EH (cell line): ENCODE measurements at places on chromosomes 12 and 14.

- DNase-seq: peak; percentile 55
Measured at GRCh38 chr12:53677016-53677799, 1.3 kb upstream of the ATP5MC2 start.

- DNase-seq: no peak
Measured at GRCh38 chr12:52685406-52685890, 5.2 kb upstream of the KRT1 start.

DNA sequence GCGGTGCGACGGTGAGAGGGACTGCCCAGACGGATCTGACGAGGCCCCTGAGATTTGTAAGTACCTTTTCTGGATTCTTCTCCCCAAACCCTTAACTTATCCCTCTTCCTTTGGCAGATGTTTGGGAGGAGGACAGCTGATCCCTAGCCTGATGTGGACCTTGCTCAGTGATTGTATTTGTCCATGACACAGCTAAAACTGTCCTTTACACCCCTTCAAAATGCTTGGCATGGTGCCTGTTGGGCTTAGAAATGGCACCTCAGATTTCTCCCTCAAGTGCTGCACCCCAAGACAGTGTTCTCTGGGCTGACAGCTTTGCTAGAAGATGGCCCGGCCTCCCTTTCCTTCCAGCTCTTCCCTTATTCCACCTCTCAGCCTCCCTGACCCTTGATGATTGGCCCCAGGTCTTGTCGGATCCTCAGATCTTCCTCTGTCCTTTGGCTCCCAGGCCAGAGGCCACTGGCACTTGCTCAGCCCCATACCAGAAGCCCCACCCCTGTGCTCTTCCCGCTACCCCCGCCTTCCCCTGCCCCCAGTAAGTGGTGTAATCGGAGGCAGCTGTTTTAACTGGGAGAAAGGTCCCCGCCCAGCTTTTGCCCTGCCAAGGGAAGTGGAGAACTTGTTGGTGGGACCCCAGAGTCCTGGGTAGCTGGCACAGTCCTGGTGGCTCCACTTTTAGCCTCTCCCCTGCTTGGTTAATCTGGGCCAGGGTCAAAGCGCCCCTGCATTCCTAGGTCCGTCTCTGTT lies 8.7 kb downstream of the LRP1-AS start:
- peak; percentile 67 for DNase-seq

- DNase-seq: no peak
Measured at GRCh38 chr14:72786378-72787350, 107.2 kb downstream of the DPF3 start.

- peak; percentile 87 for DNase-seq
Measured at GRCh38 chr12:7859552-7859951, 13.2 kb downstream of the SLC2A14 start.

DNA sequence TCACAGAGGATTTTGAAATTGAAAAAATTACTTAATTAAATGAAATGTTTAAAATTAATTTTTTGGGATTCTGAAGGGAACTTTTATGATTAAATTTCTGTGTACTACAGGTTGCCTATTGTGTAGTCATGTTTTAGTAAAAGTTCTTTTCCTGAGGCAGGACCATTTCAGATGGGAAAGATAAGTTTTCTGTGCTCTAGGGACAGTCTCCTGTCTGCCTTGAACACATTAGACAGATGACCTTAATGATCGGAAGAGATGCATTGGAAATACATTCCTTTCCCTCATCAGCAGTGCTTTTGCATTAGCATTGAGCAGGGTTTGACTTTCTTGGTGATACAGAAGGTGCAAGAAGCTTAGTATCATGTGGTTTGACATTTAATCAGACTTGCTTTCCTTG lies 28.1 kb downstream of the CRADD start:
- DNase-seq: no peak

DNA sequence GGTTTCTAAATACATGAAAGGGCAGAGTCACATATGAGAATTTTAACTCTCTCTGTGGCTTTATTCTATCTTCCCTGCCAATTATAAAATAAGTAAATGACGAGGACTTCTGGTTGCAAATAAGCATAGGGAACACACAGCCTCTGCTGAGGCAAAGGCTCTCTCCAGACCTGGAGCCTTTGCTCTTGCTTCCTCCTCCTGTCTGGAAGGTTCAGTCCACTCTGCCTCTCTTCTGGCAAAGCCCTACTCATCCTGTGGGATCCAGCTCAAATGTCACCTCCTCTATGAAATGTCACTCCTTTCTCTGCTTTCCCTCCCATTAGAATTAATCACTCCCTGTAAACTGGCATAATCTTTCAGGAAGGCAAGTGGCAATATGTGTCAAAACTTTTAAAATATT lies 41.9 kb downstream of the PKP2 start:
- DNase-seq: no peak

DNA sequence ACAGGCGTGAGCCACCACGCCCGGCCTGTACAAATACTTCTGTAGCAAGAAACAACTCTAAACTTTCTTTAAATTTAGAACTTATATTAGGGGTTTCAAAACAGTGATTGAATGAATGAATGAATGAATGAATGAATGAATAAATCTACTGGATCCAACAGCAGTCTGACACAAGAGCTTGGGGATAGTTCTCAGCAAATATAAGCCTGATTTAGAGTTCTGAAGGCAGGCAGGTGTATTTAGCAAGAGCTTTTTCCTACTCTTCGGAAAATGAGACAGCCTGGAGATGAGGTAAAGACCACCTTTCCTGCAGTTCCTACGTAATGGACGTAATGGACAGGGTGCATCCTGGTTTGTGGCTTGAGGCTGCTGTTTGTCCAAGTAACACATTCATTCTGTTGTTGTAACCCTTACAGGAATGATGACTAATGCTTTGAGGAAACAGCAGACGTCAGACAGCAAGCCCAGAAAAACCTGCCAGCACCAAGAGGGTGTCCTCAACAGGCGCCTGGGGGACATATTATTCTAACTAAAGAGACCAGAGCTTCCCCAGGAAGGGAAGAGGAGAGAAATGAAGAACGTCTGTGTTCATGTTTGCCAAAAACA lies 277.4 kb upstream of the SOX5 start:
- peak; percentile 65 for DNase-seq

GRCh38 chr12:129701631-129702101 lies 202.2 kb downstream of the TMEM132D start:
- no peak for DNase-seq

GRCh38 chr12:59304077-59304721 lies 291.6 kb upstream of the SLC16A7 start:
- no peak for DNase-seq

DNA sequence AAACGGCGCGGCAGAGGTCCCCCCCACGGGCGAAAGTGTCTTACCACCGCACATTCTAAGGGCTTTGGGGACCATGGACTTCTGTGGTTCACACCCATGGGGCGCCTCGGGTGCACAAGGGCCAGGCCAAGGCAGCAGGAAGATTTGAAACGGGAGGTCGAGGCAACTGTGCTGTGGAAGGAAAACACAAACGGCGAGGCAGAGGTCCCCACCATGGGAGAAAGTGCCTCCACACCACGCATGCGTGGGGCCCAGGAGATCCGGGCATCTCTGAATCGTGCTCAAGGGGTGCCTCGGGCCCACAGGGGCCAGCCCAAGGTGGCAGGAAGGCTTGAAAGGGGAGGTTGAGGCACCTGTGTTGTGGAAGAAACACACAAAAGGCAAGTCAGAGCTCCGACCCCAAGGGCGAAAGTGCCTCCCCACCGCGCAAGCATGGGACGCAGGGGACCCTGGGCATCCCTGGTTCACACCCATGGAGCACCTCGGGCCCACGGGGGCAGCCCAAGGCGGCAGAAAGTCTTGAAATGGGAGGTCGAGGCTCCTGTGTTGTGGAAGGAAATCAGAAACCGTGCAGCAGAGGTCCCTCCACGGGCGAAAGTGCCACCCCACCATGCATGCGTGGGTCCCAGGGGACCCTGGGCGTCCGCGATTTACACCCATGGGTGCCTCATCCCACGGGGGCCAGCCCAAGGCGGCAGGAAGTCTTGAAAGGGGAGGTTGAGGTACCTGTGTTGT lies 371.0 kb downstream of the ALG10 start:
- DNase-seq: no peak

- DNase-seq: no peak
Measured at GRCh38 chr14:20372796-20373195, 29.4 kb downstream of the PARP2 start.

DNA sequence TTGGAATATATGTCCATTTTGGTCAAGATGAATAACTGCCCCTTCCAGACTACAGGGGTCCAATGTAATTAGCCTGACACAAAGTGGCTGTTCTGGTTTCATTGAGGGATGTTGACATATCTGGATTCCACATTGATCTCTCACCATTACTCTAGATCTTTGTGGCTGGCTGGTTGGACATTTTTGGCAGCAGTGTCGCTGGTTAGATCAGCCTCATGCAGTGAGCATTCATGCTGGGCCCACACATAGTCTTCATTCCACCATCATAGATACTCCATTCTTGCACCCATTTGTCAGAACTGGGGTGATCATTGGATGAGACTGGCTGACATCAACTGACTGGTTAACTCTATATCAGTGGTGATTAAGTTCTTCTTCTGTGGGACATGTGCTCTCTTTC lies 74.4 kb downstream of the MGST1 start:
- DNase-seq: peak; percentile 21

DNA sequence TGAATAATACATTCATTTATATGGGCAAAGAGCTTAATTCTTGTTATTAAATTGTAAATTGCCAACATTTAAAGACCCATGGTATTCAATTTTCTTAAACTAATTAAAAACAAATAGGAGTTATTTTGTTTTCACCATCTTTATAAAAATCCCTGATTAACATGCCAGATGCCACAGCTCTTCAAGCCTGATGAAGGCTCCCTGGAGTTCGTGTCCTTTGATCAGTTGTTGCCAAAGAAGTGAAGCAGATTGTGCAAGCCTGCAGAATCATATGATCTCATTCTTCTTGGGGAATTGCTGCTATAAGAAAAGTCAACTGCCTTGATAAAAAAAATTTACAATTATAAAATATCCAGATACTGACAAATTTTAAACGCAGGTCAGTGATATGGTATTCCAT lies 288.3 kb upstream of the PPFIA2 start:
- DNase-seq: no peak

- peak; percentile 84 for DNase-seq
Measured at GRCh38 chr12:48105867-48106680, at the start of gene SENP1. SENP1 (minus strand) TSS chr12:48106079; CDS start chr12:48101472, 4,607 bp downstream.

DNA sequence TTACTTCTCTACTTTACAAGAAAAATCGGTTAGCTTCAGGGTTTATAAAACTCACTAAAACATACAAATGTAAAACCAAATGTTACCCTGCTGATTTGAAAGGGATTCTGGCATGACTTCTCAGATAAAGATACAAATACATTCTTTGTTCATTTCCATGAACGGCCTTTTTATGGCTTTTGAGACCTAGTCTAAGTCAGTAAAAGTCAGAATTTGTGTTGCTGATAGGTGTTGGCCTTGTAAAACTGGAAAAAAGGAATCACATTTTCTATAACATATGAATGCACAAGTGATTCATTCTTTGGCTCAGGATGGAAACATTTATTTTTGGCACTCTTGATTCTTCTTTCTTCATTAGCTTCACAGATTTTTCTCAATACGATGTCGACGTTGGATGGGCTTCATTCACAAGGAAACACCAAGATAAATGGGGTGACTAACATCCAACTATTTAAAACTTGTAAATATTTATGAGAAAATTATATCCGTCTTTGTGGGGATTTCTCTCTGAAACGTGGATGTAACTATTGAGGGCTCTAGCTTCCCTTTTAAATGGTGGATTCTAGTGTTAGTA lies 27.0 kb upstream of the CPM start:
- peak; percentile 21 for DNase-seq

DNA sequence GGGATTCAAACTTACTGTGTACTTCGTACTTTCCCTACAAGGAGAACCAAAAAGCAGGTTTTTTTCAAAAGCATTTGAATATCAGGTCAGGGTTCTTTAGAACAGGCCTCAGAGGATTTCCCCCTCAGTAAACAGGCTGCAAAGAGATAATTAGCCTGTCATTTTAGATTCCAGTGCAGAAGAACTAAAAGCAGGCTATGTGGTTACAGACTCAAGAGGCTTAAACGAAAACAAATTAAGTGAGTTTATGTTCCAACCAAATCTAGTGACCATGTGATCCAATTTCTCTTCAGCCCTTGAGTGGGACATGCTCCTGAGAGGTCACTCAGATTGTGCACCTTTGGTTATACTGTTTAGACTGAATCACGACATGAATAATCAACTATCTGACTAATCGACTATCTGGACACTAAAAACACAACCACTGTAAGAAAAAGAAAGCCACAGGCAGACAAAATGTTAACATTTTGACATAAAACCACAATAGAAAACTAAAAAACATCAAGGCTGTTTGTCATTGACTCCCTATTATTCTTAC lies 4.5 kb downstream of the TMED8 start:
- DNase-seq: peak; percentile 23

DNA sequence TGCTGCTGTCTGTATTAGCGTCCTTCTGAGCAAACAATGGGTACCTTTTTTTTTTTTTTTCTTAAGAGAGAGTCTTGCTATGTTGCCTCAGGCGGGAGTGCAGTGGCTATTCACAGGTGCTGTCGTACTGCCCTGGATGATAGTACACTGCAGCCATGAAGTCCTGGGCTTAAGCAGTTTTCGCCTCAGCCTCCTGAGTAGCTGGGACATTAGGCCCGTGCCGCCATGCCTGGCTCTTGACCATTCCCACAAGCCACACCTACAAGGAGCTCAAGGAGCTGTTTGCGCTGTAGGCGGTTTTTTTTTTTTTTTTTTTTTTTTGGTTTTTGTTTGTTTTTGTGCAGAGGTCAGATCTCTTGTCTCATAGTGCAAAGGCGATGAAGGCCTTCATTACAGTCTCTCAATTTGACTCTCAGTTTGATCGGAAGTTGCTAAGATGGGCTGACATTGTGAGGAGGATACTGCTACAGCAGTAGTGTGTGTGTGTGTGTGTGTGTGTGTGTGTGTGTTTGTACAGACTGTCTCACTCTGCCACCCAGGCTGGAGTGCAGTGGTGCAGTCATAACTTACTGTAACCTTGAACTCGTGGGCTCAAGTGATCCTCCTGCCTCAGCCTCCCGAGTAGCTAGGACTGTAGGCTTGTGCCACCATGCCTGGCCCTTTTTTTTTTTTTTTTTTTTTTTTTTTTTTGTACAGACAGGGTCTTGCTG lies 34.2 kb downstream of the TRAF3 start:
- no peak for DNase-seq

GRCh38 chr12:33795536-33795935 lies 226.8 kb upstream of the ALG10 start:
- no peak for DNase-seq

GRCh38 chr12:52223406-52224039 lies 9.5 kb upstream of the KRT7 start:
- DNase-seq: peak; percentile 64
